Osteocyte (in vitro differentiated cells): ENCODE measurements at places on chromosomes 13 and 19.

DNA sequence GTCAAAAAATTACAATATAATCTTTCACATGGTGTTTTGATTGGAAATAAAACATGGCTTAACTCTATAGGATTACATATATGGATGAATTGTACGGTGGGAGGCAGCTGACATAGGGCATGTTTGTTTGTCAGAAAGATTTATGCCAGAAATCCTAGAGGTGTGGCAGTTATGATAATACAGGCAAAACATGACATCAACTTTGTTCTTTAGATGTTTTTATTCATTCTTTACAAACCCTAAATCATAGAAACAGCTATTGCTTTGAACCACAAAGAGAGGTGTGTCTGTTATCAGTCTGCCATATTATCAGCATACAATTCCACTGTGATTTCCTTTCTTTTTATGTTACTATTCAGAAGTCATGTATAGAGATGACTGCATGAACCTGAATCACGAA, 8.2 kb upstream of the CLDN10 start:
- DNase-seq: no peak

DNA sequence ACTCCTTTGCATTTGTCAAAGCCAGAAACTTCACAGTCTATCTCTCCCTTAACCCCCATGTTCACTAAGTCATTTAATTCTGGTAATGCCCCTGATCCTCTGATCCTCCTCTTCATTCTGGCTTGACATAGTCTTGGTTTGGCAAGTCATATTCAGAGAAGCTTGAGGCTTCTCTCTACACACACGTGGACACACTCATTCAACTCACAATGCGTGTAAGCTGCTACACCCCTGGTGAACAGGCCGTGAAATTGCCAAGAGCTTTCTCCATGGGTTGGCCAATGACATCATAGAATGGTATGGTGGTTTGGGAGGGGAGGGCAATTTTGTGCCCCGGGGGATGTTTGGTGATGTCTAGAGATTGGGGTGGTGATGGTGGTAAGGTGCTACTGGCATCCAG, 47.9 kb upstream of the FLT1 start:
- DNase-seq: no peak

GRCh38 chr19:35719402-35720162, 1.8 kb downstream of the KMT2B start:
- no peak for DNase-seq

DNA sequence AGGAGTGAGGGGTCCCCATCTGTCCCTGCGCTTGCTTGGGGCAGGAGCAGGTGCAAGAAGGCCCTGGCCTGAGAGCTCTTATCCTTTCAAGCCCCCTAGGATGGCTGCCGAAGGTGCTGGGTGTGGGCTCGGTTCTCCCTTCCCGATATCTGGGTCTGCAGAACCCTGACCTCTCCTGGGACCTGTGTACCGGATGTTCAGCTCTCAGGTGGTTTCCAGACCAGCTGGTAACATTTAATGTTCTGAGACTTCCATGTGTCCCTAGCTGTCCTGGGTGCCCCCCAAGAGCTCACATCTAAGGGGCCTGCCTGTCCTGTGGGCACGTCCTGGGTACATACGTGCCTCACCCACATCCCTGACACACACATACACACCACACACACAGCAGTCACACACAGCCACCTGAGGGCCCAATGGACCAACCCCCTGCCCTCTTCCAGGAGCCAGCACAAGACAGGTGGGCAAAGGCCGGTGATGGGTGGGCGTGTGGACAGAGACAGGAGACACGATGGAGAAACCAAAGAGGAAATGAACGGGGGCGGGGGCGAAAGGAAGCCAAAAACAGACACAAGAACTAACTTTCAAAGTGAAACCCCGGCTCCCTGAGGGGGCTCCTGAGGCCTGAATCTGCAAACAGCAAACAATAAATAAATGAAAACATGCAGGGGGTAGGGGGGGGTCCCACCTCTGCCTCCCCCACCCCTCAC, 124.3 kb downstream of the PTPRS start:
- no peak for DNase-seq

GRCh38 chr19:612941-613340, 20.4 kb downstream of the POLRMT start:
- DNase-seq: no peak

GRCh38 chr13:110625771-110626321, 10.5 kb downstream of the NAXD start:
- DNase-seq: no peak

GRCh38 chr19:16019691-16020448, 56.4 kb upstream of the TPM4 start:
- DNase-seq: no peak

DNA sequence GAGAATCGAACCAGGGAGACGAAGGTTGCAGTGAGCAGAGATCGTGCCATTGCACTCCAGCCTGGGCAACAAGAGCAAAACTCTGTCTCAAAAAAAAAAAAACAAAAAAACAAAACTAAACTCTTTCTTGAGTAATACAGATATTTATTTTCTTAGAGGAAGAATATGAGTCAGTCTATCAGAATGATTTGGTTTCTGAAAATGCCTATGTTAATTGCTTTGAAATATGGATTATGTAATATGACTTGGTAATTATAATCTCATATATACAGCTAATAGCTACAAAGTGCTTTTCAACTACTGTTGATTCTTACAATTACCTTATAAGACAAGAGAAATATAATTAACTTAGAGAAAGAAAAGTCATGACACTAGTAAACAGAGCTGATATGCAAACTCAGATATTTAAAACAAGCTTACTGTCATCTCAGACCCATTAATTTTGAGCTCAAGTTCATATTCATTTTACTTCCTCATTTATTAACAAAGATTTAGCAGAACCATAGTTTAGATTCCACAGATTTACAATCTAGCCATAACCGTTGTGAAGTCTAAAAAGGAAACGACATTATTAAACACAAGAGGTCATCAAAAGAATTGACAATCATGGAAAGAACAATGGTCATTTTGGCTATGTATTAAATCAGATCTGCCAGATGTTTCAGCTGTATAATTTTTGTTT, 88.0 kb downstream of the TBC1D4 start:
- no peak for DNase-seq
